ENCODE measurements at places on chromosomes 4 and X.
A peak's percentile ranks its signal among the peaks of the same experiment; 100 is the strongest.

DNA sequence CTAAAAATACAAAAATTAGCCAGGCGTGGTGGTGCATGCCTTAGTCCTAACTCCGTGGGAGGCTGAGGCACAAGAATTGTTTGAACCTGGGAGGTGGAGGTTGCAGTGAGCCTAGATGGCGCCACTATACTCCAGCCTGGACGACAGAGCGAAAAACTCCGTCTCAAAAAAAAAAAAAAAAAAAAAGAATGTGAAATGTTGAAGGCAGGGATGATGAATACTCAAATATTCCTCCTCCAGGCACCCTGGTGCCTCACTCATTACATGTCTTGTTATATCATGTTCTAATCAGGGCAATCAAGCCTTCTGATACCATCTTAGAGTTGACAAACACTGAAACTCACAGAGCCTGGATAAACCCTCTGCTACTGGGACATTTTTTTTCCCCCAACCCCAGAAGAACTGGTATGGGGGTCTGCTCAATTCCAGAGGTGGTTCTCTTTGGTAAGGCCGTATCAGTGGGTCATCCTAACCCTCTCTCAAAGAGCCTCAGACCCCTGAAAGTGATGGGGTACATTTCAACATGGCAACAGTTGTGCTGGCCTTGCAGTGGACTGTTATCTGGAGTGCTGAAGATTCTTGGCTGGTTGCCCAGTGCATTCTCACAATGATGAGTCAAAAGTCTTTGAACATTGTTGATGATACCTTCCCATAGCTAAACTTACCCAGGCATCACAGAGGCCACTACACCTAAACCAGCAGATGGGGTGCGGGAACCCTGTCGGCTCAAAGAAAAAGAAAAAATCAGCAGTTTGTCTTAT, 2.4 kb upstream of the SH3KBP1 start:
- peak; percentile 43 for DNase-seq

- no peak for DNase-seq
Observed at GRCh38 chr4:188329521-188329920, 190.3 kb downstream of the TRIML1 start.

- DNase-seq = no peak
Observed at GRCh38 chr4:153538487-153539357, 72.6 kb downstream of the TMEM131L start.

- peak; percentile 11 for DNase-seq
Observed at GRCh38 chr4:100428051-100428450, 89.8 kb downstream of the EMCN start.

DNA sequence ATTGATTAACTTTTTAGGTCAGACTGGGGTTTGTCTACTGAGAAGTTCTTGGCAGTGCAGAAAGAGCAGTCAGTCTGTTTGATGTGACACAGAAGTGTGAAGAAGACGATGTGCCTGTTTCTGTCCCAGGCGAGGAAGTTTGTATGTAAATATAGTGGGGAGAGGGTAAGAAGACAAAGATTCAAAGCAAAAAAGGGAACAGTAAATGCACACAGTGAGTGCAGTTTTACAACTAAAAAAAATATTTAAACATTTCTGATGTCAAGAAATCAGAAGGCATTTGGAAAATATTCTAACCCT, 264.9 kb downstream of the RAPGEF2 start:
- no peak for DNase-seq

DNA sequence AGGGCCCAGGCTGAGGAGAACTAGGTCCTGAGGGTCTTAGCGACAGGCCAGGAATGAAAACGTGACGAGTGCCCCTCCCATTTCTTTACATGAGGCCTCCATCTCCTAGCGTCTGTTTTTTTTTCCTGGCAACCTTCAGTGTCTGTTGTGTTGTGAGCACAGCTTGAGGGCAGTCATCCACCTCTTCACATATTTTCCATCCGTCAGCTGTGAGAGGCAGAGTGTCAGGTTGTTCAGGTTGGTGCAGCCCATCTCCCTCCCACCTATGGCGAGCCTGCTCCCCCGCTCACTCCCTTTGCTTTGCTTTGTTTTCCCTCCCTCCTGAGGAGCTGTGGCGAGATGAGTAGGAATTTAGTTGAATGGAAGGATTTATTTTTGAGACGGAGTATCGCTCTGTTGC, 51.7 kb upstream of the CHRNA9 start:
- DNase-seq = no peak

DNA sequence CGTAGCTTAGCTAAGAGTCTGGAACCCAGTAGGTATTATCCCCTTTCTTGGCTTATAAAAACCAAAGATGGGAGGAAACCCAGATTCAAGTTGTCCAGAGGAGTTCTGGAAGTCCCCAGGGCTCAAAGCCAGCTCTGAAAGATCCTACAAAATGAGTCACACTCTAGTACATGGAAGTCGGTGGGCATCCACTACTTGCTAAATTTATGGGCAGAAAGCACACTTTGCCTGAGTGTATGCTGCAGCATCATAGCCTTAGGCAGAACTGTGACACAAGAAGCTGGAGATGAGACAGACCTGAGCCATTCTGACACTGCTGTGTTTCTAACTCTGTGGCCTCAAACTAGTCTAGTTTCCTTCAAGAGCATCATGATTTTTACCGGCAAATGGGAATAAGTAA, 429.3 kb downstream of the AFF2 start:
- DNase-seq = no peak

GRCh38 chr4:148737061-148737770, 295.0 kb upstream of the NR3C2 start:
- no peak for DNase-seq

DNA sequence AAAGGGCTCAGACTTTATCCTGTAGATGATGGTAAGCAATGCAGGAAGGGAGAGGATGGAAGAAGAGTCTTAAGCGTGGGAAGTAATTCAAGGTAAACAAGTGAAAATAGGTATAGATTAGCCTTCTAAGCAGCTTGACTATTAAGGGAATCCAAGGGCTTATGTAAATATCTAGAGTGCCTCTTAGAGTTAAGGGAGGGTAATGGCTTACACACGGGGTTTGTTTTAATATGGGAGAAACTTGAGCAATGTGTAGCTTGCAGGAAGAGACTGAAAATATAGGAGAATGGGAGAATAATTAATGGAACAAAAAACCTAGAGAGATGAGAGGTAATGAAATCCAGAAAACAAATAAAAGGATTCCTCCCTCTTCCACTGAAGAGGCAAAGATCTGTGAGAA, 12.8 kb upstream of the SAP30 start:
- DNase-seq = no peak

DNA sequence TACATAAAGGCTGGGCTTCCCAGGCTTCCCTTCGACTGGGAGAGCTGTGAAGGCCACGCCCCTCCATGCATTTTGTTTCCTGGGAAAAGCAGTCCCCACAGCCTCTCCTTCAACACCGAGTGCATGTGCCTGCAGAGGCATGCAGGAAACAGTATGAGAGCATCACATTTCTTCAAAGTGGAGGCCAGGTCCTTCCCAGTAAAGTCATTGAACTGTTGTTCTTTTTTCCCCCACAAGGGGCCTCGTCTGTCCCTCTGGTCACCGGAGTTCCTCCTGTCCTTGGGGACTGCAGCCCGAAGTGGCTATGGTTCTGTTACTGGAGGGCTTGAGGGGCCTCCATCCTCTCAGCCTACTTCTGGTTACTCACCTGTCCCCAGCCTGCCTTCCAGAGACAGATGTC, 56.0 kb downstream of the RAI2 start:
- DNase-seq = no peak

DNA sequence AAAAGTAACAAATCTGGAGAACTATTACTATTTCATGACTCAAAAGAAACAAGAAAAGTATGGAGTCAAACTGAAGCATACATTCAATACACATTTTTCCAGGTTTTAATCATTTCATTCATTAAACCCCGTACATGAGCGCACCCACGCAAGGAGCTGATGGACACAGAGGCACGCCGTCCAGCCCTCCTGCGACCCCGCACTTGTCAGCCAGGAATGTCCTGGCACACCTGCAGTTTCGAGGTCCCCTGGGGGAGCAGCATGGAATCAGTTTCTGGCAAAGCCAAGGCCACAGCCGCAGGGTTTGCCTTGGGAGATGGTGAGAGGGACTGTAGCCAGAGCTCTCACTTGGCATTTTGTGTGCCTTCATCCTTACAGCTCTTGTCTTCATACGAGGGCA, 12.8 kb upstream of the SLC2A9 start:
- DNase-seq = no peak

DNA sequence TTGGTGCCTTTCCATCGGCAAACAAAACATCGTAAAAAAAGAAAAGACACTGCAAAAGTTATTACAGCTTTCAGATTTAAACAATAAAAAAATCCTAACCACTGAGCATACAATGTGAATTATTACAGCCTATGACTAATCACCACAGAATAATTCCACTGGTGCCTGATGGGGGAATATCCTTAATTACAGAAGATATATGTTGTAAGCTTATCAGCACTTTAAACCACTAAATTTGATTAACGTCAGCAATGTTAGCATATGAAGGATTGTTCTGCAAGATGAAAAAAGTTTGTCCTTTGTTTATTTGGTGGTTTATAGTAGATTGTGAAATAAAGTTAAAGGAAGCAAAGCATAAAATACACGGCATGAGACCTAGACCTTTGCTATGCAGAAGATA, 210.2 kb upstream of the ADAMTS3 start:
- DNase-seq = no peak

DNA sequence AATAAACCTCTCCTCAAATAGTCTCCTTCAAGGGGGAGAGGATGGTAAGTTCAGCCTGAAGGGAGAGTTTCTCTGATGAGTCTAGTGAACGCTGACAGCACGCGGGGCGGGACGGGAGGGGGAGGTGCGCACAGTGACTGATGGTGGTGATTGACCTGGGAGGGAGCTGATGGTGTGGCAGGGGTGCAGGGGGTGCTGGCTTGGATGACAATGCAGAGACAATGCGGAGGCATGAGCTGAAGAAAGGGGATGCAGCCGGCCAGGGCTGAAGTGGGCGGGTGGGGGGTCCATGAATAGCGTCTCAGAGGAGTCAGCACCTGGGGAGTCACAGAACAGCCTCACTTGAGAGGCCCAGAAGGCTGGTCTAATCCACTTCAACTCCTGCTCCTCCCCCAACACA, 142.5 kb upstream of the PJA1 start:
- DNase-seq = no peak

DNA sequence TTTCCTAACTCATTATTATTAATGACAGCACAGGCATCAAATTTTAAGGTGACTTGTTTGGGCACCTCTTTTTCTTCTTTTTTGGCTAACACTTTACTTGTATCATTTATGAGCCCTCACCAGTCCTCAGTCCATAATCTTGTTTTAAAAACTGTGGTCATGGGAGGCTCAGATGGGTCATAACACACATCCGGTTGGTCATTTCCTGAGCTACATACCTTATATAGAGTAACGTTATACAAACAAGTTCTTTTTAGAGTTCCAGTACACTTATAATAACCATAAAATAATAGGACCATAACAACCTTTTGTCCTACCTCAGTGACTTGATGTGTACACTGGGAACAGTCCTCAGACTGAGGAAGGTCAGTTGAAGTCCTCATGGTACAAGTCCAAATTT, 21.1 kb upstream of the PLS3 start:
- DNase-seq = no peak

DNA sequence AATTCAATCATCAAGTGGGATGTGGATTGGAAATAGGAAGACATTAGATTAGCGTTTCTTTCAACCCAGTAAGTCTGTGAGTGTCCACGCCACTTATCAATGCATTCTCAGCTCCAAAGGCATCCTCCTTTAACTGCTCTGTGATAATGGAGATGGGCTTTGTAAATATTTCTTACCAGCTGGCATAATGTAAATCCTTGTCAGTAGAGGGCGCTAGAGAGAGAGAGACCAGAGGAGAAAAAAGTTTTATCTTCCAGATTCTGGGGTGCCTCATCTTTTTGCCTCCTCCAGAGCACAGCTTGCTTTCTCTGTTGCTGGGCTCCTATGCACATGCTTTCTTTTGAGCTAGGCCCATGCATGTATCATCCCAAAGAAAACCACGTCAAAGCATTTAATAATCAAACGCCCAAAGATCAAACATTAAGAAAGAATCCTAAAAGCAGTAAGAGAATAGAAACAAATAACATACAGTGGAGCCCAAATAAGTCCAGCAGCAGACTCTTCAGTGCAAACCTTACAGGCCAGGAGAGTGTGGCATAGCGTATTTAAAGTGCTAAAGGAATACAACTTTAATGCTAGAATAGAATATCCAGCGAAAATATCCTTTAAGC, 9.6 kb upstream of the MTMR1 start:
- peak; percentile 67 for DNase-seq

DNA sequence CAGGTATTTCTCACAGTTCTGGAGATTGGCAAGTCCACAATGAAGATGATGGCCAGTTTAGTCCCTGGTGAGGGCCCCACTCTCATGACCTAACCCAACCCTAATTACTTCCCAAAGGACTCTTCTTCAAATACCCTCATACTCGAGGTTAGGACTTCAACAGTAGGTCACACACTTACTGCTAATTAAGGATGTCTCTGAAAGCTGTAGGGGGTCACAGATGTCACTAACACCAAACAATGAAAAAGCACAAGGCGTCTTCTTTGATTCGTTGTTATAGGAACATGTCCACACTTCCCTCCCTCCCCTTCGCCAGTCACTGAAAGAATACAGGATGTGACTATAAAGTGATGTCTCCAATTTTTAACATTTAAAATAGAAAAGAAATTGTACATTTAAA, 309.7 kb downstream of the PACRGL start:
- no peak for DNase-seq

- no peak for DNase-seq
Observed at GRCh38 chr4:4202510-4202909, 24.2 kb downstream of the OTOP1 start.

- no peak for DNase-seq
Observed at GRCh38 chrX:55169782-55170181, 50.4 kb upstream of the PAGE5 start.

DNA sequence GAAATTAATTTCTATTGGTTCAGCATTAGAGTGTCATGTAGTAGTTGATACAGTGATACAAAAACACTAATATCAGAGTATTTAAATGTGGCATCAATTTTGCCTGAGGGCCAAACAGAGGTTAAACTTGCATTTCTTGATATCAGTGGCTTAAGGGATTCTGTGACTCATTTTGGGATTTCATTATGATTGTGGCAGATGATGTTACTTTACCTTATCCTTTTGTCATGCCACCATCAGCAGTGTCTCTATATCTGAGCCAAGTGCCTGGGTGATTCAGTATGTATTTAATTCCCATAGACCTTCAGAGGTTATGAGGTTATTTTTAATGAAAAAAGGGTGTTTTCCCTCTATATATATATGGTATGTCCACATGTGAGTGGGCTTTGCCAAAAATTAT, 582.9 kb downstream of the ADGRL3 start:
- DNase-seq = no peak
